Left colon (tissue), 2 donors: ENCODE measurements at places on chromosomes 11 and 22. TPM values are rescaled to one million over a fixed set of nuclear protein-coding genes. Genes with fewer than 3 reads are reported as not detected.

DNA sequence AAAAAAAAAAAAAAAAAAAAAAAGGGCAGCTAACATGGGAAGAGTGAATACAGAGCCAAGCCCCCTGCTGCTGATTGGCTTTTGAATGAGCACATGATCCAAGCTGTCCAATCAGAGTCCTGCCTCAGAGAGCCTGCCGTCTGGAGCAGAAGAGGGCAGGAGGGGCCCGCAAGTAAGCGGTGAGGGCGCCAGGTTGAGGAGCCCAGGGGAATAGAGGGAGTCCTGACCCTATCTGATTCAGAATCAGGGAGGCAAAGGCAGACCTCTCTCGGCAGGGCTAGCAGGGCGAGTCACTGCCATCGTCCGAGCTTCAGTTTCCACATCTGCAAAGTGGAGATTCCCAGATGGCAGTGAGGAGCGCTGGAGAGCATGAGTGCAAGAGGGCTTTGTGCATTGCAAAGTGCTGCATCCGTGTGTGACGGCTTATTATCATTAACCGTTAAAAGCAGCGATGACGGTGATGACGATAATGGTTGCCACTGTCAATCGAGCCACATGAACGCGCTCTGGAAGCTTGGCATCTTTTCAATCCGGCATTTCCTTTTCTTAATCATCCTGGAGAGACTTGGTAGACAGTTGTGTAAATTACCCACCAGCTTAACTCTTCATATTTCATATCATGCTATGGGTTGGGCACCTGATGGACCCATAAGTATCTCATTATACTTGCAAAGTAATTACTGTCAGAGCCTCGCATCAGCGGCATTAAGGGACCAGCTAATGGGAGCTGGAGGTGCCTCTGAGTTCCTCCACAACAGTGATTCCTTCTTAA lies 68.6 kb upstream of the ATXN10 start:
- no peak for DNase-seq

DNA sequence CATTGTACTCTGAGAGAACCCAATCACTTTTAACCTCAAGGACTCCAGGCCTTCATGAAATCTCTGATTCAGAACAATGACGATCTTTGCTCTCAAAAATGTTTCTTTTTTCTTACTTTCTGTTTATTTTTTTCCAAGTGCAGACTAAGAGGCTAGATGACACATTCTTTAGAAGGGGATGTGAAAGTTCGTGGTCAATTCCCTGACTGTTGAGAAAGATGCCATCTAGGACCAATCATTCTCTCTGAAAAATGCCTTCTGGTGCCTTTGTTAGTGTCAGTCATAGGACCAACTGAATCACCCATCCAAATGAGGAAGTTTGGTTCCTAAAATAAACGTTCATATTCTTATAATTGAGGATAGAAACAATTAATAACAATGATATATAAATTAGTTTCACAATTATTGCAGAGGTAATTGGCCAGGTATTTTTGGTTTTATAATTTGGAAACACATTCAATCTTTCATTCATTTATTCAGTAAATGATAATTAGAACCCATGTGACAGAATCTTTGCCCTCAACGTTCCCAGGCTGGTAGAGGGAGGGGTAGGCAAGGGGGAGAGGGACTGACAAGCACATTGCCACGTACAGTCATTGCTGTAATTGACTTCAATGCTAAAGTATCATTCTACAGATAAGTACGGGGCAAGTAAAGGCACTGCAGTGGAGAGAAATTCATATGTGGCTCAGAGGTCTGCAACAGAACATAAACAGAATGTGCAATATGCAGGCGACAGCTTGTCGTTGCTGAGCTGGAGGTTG lies 333.4 kb upstream of the MPPED2 start:
- no peak for DNase-seq

DNA sequence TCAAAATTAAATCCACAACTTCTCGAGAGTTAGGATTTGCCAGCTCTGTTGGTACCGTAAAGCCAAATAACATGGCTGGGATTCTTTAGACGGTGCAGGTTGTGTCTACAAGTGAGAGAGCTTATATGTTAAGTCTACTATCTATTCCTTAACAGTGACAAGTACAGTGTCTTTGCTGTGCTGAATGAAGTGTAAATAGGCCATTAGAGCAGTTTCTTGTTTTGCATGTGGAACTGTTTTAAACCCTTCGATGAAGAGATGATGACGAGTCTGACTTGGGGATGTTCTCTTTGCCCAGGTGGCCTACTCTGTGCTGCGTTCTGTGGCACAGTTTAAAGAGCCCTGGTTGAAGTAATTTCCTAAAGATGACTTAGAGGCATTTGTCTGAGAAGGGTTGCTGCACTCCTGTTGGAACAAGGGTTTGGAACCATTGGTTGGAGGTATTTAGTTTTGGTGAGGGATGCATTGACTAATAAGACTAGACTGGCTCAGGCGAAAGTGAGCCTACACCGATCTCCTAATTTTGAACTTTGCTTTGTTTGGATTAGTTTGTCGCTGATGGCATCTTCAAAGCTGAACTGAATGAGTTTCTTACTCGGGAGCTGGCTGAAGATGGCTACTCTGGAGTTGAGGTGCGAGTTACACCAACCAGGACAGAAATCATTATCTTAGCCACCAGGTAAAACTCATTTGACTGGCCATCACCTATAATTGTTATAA lies 988 bp downstream of the RPS3 start:
- DNase-seq: no peak

DNA sequence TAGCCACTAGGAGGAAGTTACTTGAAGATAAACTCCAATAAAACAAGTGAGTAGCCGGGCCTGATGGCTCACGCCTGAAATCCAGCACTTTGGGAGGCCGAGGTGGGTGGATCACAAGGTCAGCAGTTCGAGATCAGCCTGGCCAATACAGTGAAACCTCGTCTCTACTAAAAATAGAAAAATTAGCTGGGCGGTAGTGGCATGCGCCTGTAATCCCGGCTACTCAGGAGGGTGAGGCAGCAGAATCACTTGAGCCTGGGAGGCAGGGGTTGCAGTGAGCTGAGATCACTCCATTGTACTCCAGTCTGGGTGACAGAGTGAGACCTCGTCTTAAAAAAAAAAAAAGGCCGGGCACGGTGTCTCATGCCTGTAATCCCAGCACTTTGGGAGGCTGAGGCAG lies 34.0 kb upstream of the CLPB start:
- no peak for DNase-seq

The OR8G1 gene
- not detected for total RNA-seq

The C11orf58 gene
- 60.2 TPM for total RNA-seq

The OR9Q1 gene
- not detected for total RNA-seq
